ENCODE measurements at places on chromosomes 3 and 15. TPM values are rescaled to one million over a fixed set of nuclear protein-coding genes. Genes with fewer than 3 reads are reported as not detected.

SYNPR gene
- not detected for total RNA-seq

ITPKA gene
- total RNA-seq = 9.2 TPM

DUOXA1 gene
- not detected for total RNA-seq

PLSCR5 gene
- not detected for total RNA-seq

DNA sequence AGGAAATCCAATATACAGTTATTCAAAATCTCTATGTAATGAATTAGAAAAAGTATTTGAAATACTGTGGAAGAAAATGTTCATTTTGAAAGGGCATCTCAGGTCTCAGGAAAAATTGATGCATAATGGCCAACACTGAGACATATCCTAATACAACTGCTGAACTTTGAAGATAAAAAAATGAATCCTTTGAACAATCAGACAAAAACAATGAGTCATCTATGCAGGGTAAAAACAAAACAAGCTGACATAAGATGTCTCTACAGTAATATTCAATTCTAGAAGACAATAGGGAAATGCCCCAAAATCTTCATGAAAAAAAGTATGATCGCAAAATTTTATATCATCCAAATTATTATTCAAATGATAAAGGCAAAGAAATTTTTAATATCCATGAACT lies 34.0 kb upstream of the ZNF280D start:
- no peak for DNase-seq
